ENCODE measurements at places on chromosomes 12 and 14. TPM values are rescaled to one million over a fixed set of nuclear protein-coding genes. Genes with fewer than 3 reads are reported as not detected.

DNA sequence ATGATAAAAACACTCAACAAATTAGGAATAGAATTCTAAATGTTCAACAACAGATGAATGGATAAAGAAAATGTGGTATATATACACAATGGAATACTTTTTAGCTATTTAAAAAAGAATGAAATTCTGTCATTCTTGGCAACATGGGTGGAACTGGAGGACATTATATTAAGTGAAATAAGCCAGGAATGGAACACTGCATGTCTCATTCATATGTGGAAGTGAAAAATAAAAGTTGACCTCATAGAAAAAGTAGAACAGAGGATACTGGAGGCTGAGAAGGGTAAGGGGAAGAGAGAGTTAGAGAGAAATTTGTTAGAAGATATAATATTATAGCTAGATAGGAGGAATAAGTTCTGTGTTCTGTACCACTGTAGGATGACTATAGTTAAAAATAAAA, 35.8 kb upstream of the ZFP36L1 start:
- H3K36me3 ChIP-seq, result no peaks in the 10 kb centered on the region
- H3K4me1 ChIP-seq, result peaks cover 17% of the 10 kb centered on the region
- DNase-seq, result no peak
- H3K4me3 ChIP-seq, result no peak overlapping the region
- H3K27me3 ChIP-seq, result no peaks in the 10 kb centered on the region

DNA sequence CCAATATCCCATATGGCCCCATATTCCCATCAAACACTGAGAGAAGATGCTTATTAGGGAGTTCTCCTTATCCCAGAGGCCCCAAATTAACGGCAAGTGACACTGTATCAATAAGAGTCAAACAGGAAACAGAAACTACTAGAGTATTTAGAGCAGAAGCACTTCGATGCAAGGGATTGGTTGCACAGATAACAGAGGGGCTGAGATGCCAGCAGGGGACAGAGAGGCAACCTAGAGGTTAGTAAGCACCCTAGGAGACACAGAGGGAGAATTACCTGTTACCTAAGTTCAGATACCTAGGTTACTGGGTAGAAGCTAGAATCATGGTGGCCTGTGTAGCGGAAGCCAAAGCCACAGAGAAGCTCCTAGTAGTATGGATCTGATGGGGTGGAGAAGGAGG, 2.9 kb downstream of the HEBP1 start:
- peaks cover 31% of the 10 kb centered on the region for H3K4me1 ChIP-seq
- no peaks in the 10 kb centered on the region for H3K27me3 ChIP-seq
- H3K4me3 ChIP-seq, result no peak overlapping the region
- H3K36me3 ChIP-seq, result peaks cover 7% of the 10 kb centered on the region
- no peak for DNase-seq

DNA sequence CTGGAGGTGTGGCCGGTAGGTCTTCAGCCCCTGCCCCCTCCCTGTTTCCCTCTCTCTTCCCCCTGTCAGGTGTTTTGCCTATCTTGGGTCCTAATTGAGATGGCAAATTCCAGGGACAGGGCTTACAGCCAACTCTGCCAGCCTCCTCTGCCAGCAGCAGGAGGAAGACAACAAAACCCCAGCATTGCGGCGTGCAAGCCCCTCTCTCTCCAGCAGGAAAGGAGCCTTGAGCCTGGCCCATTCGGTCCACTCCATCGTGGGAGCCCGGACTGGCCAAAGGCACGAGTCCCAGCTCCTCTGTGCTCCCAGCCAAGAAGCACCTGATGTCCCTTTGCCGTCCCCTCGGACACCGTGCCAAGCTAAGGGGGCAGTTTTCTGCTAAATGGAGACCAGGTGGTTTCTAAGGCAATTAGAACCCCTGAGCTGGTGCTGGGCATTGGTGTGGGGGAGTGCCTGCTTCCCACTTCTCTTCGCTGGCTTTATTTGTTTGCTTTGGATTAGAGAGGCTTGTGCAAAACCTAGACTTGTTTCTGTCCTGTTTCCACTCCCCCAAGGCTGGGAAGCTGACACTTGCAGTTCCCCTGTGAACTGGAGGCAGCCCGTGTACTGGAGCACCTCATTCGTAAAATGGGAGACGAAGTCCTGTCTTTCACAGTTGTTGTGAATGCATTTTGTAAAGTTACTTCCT, 57.1 kb upstream of the LHX5 start:
- H3K27me3 ChIP-seq, result peaks cover 16% of the 10 kb centered on the region
- no peaks in the 10 kb centered on the region for H3K4me1 ChIP-seq
- no peak for DNase-seq
- no peak overlapping the region for H3K27ac ChIP-seq
- no peaks in the 10 kb centered on the region for H3K36me3 ChIP-seq
- H3K4me3 ChIP-seq, result no peak overlapping the region

DNA sequence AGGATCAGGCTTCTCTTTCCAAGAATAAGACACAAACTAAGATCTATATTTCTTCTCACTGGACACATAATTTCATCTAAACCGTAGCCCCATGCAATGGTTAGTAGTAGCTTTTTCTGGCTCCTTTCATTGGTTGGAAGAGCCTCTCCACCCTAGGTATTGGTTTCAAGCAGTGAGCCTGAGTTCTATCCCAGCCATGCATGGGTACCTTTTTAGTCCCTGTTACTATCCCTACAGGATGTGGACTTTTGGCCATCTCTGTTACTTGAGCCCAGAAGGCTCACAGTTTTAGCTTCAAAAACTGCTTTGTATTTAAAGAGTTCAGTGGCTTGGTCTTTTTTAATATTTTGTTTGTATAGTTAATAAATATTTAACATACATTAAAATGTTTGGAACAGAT, 16.1 kb downstream of the PPM1A start:
- no peaks in the 10 kb centered on the region for H3K4me1 ChIP-seq
- no peak for DNase-seq
- H3K36me3 ChIP-seq, result no peaks in the 10 kb centered on the region

GRCh38 chr14:27384124-27384523, 786.3 kb upstream of the NOVA1 start:
- H3K36me3 ChIP-seq, result no peaks in the 10 kb centered on the region
- no peaks in the 10 kb centered on the region for H3K4me1 ChIP-seq

- peak overlapping the region; percentile 69 for H3K4me3 ChIP-seq
- H3K36me3 ChIP-seq, result no peaks in the 10 kb centered on the region
Measured at GRCh38 chr14:90381011-90381786, 15.6 kb upstream of the CALM1 start.

- no peaks in the 10 kb centered on the region for H3K27me3 ChIP-seq
- peak overlapping the region; percentile 54 for H3K27ac ChIP-seq
- H3K4me1 ChIP-seq, result peaks cover 43% of the 10 kb centered on the region
- H3K4me3 ChIP-seq, result no peak overlapping the region
Measured at GRCh38 chr12:124919521-124920352, 5.3 kb upstream of the UBC start.

GRCh38 chr14:72599579-72600470, 294.1 kb downstream of the DPF3 start:
- no peak for DNase-seq
- H3K27me3 ChIP-seq, result peaks cover 6% of the 10 kb centered on the region
- H3K36me3 ChIP-seq, result no peaks in the 10 kb centered on the region
- H3K27ac ChIP-seq, result no peak overlapping the region
- H3K4me1 ChIP-seq, result no peaks in the 10 kb centered on the region
- no peak overlapping the region for H3K4me3 ChIP-seq

DNA sequence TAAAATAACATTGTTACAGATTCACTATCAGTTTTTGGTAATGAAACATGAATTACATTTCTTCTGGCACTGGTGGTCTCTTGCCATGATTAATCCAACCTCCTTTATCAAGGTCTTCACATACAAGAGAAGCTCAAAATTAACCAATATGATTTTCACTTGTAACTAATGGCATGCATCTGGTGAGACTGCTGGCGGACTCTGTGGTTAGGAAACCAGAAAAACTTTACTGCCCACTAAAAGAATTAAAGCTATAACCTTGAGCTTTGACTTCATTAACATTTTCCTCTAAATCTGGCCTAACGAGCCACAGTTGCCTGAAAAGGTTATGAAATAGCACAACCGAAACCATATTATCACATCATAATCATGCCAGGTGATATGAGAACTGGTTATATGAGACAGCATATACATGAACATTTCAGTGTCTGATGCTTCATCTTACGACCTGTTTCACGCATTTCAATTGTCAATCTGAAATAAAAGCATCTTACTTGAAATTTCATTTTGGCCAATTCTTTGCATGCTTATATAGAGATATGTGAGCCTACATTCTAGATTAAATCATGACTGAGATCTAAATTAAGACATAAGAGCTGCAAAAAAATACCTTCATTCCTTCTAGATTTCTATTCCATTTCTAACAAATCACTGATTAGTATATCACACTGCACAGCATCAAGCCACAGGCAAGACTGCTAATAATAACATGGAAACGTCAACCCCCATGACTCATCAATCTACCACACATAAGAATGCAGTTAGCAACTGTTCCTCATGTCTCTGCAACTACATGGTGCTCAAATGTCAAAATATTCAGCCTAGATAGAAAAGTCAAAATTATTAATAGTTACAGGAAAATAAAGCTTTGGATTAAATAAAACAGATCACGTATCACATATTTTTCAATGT, 89.3 kb downstream of the OSBPL8 start:
- no peaks in the 10 kb centered on the region for H3K36me3 ChIP-seq
- no peak overlapping the region for H3K27ac ChIP-seq
- H3K4me1 ChIP-seq, result no peaks in the 10 kb centered on the region
- no peak for DNase-seq
- H3K4me3 ChIP-seq, result no peak overlapping the region

GRCh38 chr14:34536951-34537676, 2.4 kb downstream of the EAPP start:
- H3K4me1 ChIP-seq, result peaks cover 15% of the 10 kb centered on the region
- no peaks in the 10 kb centered on the region for H3K27me3 ChIP-seq
- peaks cover 39% of the 10 kb centered on the region for H3K36me3 ChIP-seq

GRCh38 chr12:104974626-104975290, 11.4 kb upstream of the NOPCHAP1 start:
- peaks cover 3% of the 10 kb centered on the region for H3K27me3 ChIP-seq
- no peak for DNase-seq
- no peak overlapping the region for H3K4me3 ChIP-seq
- H3K36me3 ChIP-seq, result no peaks in the 10 kb centered on the region

DNA sequence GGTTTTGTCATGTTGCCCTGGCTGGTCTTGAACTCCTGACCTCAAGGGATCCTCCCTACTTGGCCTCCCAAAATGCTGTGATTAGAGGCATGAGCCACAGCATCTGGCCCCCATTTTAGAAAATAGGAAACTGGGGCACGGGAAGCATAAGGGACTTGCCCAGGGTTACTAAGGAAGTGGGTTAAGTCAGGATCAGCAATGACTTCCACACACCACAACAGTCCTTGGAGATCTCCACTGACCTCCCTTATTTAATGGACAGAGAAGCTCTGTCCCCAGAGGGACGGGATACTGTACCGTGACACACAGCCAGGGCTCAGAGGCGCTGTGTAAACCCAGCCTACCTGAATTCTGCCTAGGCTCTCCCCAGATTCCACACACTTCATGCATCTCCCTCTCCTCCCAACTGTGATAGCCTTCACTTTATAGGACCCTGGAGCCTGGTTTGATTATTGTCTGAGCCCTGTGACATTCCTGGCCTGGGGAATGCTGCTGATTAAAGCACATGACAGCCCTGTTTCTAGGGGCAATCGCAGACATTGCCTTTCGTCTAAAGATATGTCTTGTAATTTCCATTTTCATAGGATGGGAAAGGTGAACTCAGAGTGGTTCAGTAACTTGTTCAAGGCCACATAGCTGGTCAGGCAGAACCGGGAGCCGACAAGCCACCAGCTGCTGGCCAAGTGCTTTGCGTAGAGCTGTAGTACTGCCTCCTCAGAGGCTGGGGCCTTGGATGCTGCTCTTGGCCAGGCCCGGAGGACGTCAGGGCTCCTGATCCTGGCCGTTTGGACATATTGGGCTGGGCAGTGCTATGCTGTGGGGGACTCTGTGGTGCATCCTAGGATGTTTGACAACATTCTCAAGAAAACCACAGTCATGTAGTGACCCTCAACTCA, 20.8 kb downstream of the SERPINA1 start:
- H3K27ac ChIP-seq, result no peak overlapping the region
- DNase-seq, result no peak
- no peaks in the 10 kb centered on the region for H3K27me3 ChIP-seq
- no peak overlapping the region for H3K4me3 ChIP-seq
- H3K4me1 ChIP-seq, result peaks cover 16% of the 10 kb centered on the region

DNA sequence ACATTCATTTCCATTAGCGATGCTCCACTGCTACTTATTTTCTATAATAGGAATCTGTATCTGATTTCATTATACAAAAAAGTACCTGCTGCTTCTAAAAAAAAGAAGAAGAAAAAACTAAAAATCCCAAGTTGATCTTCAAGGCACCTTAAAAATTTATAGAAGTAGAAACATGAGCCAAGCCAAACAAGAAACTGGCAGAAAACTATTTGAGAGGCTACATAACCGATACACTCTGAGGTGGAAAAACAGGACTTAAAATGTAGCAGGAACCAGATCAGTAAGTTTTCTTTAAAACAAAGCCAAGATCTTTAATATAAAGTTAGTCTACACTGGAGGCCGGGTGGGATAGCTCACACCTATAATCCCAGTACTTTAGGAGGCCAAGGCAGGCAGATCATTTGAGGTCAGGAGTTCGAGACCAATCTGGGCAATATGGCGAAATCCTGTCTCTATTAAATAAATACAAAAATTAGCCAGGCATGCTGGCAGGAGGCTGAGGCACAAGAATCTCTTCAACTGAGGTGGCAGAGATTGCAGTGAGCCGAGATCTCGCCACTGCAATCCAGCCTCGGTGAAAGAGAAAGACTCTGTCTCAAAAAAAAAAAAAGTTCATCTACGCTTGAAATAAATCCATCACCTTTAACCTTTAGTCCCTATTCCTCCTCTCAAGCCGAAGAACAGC, 278.6 kb downstream of the MED13L start:
- no peak overlapping the region for H3K27ac ChIP-seq
- no peaks in the 10 kb centered on the region for H3K4me1 ChIP-seq
- DNase-seq, result no peak
- H3K36me3 ChIP-seq, result peaks cover 48% of the 10 kb centered on the region

DNA sequence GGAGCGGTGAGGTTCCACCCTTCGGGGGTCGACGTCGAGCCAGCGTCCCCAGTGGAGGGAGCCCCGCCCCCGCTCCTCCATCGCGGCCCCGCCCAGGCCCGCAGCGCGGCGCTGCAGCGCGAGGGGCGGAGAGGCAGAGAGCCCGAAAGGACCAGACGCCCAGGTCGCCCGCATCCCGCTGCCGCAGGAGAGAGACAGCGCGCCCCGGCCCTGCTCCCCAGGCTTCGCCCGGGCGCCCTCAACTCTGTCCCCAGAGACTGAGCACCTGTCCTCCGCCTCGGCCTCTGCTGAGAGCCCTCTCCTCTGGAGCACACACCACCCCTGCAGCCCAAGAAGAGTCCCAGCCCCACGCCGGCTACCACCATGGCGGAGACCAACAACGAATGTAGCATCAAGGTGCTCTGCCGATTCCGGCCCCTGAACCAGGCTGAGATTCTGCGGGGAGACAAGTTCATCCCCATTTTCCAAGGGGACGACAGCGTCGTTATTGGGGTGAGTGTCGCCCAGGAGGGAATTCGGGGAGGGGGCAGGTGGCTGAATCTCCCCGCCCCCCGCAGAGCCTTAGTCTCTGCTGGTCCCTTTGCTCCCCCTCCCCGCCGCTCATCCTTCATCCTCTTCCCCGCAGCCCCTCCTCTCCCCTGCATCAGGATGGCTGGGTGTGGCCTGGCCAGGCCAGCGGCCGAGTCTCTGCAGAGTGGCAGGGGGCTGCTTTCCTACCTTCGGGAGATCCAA, at the start of gene KIF5A:
TSS of gene KIF5A (plus strand) at position 136 of the 732 bp plus-strand sequence. CDS start at position 364, 228 bp downstream.
- peaks cover 70% of the 10 kb centered on the region for H3K27me3 ChIP-seq
- peak within 1 kb of the TSS; percentile 27 for H3K4me3 ChIP-seq
- no peaks in the 10 kb centered on the region for H3K36me3 ChIP-seq
- peaks cover 14% of the 10 kb centered on the region for H3K4me1 ChIP-seq
- DNase-seq, result no peak
- H3K27ac ChIP-seq, result no peak within 1 kb of the TSS

TMEM253 gene
- polyA plus RNA-seq, result 62.3 TPM

IL23A gene
- 0.75 TPM for polyA plus RNA-seq

ERBB3 gene
- 326 TPM for polyA plus RNA-seq

THAP2 gene
- 9.4 TPM for polyA plus RNA-seq

OR4K13 gene
- not detected for polyA plus RNA-seq

TAS2R46 gene
- polyA plus RNA-seq, result 0.13 TPM

TAMALIN gene
- polyA plus RNA-seq, result 9.6 TPM

SERPINA9 gene
- polyA plus RNA-seq, result not detected

KRT5 gene
- polyA plus RNA-seq, result 1.8 TPM

Data from large intestine (tissue), 12 donors.